ENCODE measurements at places on chromosomes 13 and 19.

- H3K36me3 ChIP-seq: no peaks in the 10 kb centered on the region
- H3K4me1 ChIP-seq: no peaks in the 10 kb centered on the region
- H3K4me3 ChIP-seq: no peak overlapping the region
- no peaks in the 10 kb centered on the region for H3K27me3 ChIP-seq
- no peak for DNase-seq
Observed at GRCh38 chr13:97749174-97749573, 204.3 kb upstream of the IPO5 start.

GRCh38 chr13:31591642-31592233 is 147.6 kb upstream of the RXFP2 start:
- H3K36me3 ChIP-seq: no peaks in the 10 kb centered on the region
- H3K4me3 ChIP-seq: no peak overlapping the region
- H3K4me1 ChIP-seq: no peaks in the 10 kb centered on the region

DNA sequence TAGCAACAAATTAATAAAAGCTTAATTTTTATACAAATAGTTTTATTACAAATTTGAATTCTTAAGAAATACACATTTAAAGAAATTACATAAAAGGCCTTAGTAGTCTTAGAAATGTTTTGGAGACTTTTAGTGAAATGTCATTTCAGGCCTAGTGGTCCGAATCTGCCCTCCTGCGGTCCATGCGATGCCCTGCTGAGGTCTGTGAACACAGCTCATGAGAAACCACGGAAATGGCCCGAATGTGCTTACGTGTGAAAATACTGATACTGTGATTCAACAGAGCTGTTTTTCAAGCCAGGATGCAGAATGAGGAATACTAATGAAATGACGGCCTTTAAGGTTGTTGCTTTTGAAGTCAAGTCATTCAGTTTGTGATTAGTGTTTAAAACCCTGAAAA is 157.9 kb downstream of the COL4A1 start:
- no peak for DNase-seq
- H3K27me3 ChIP-seq: peaks cover 2% of the 10 kb centered on the region
- H3K27ac ChIP-seq: no peak overlapping the region
- no peaks in the 10 kb centered on the region for H3K4me1 ChIP-seq
- no peak overlapping the region for H3K4me3 ChIP-seq

GRCh38 chr19:33507021-33507956 is 14.3 kb downstream of the PEPD start:
- no peaks in the 10 kb centered on the region for H3K36me3 ChIP-seq
- H3K27ac ChIP-seq: no peak overlapping the region
- peaks cover 9% of the 10 kb centered on the region for H3K4me1 ChIP-seq
- no peak for DNase-seq

- DNase-seq: no peak
- no peak overlapping the region for H3K27ac ChIP-seq
- no peak overlapping the region for H3K4me3 ChIP-seq
- H3K27me3 ChIP-seq: peaks cover 2% of the 10 kb centered on the region
Observed at GRCh38 chr13:30065181-30065580, 214.8 kb upstream of the UBL3 start.

DNA sequence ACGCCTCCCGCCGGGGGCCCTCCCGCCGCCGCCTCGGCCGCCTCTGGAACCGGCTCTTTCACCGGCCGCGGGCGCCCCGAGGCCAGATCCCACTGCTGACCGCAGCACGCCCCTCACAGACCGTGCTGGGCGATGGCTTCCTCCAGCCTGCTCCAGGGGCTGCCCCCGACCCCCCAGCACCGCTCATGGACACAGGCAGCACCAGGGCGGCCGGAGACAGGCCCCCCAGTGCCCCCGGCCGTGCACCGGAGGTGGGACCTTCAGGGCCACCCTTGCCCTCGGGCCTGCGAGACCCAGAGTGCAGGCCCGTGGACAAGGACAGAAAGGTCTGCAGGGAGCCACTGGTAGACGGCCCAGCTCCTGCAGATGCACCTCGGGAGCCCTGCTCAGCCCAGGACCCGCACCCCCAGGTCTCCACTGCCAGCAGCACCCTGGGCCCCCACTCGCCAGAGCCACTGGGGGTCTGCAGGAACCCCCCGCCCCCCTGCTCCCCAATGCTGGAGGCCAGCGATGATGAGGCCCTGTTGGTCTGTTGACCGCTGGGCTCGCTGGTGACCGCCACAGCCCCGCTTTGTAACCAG is 13.0 kb downstream of the LRP3 start:
- no peaks in the 10 kb centered on the region for H3K36me3 ChIP-seq
- no peak overlapping the region for H3K27ac ChIP-seq
- no peaks in the 10 kb centered on the region for H3K27me3 ChIP-seq

Measured in activated CD8-positive, alpha-beta memory T cell treated with anti-CD3 and anti-CD28 coated beads, Interleukin-2, amount 10 ng/mL, durations not matched to agents 7 days and 5 days (primary cell).